Neural progenitor cell (in vitro differentiated cells): ENCODE measurements at places on chromosomes 5 and 9. TPM values are rescaled to one million over a fixed set of nuclear protein-coding genes. Genes with fewer than 3 reads are reported as not detected.
A peak's percentile ranks its signal among the peaks of the same experiment; 100 is the strongest.

DNA sequence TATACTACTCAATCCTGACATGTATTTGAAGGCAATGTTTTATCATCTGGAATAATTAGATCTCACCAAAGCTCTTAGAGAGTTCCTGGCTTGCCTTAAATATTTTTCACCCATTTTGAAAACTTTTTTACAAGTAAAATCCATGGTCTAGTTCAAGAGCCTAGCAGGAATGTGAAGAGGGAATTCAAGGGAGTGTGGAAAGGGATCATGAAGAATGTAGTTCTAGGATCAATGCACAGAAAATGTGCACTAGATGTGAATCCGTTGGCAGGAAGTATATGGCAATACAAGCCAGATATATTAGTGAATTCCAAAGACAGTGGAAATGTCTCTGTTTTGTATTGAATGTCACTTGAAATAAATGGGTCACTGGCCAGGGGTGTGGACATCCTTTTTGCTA is 167.9 kb upstream of the MOCS2 start:
- no peak overlapping the region for H3K4me3 ChIP-seq
- H3K4me1 ChIP-seq, result no peaks in the 10 kb centered on the region
- no peak for DNase-seq
- H3K36me3 ChIP-seq, result no peaks in the 10 kb centered on the region

DNA sequence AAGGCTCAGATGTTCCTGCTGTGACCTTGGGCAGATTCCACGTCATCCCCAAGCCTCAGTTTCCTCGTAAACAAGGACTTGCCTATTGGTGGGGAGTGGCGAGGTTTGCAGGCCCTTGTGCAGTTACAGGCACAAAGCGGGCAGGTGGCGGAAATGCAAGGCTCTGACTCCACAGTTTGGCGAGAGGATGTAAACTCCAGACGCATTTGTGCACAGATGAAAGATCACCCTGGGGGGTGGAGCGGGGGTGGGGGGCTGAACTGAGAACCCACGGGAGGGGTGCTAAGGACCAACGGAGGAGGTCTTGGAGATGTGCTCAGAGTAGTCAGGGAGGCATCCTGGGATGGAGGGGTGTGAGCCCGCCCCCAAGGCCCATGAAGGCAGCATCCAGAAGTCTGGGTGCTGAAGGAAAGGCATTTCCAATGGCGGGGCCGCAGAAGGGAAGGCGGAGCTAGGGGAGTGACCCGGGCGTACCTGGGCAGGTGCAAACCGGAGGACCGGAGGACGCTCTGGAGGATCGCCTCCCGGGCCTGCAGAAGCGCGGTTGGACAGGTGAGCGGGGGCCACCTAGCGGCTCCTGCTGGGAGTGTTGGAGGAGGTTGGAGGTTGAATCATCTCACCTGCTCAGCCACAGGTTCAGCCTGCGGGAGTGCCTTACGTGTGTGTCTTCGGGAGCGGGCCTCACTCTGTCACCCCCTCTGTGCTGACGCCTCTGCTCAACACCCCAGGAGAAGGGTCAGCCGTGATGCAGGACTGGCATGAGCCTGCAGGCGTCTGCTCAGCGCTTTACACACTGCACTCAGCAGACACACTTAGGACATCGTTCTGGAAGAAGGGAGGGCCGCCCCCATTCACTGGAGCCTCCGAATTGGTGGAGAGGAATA is 1.9 kb upstream of the FIBCD1 start:
- H3K4me3 ChIP-seq, result no peak overlapping the region
- no peaks in the 10 kb centered on the region for H3K36me3 ChIP-seq
- no peak overlapping the region for H3K27ac ChIP-seq
- DNase-seq, result peak; percentile 83
- H3K27me3 ChIP-seq, result peaks cover 58% of the 10 kb centered on the region
- peaks cover 21% of the 10 kb centered on the region for H3K4me1 ChIP-seq

The RNF145 gene
- total RNA-seq, result 65.2 and 80.0 TPM in 2 replicates

GRCh38 chr5:127431977-127432585 is 85.4 kb upstream of the PRRC1 start:
- DNase-seq, result no peak
- no peak overlapping the region for H3K27ac ChIP-seq
- peaks cover 27% of the 10 kb centered on the region for H3K4me1 ChIP-seq
- no peaks in the 10 kb centered on the region for H3K36me3 ChIP-seq
- H3K27me3 ChIP-seq, result no peaks in the 10 kb centered on the region
- H3K4me3 ChIP-seq, result no peak overlapping the region

- H3K27me3 ChIP-seq, result peaks cover 16% of the 10 kb centered on the region
- no peak overlapping the region for H3K4me3 ChIP-seq
- H3K27ac ChIP-seq, result no peak overlapping the region
- H3K36me3 ChIP-seq, result no peaks in the 10 kb centered on the region
Measured at GRCh38 chr5:167819406-167819805, 472.0 kb upstream of the WWC1 start.

DNA sequence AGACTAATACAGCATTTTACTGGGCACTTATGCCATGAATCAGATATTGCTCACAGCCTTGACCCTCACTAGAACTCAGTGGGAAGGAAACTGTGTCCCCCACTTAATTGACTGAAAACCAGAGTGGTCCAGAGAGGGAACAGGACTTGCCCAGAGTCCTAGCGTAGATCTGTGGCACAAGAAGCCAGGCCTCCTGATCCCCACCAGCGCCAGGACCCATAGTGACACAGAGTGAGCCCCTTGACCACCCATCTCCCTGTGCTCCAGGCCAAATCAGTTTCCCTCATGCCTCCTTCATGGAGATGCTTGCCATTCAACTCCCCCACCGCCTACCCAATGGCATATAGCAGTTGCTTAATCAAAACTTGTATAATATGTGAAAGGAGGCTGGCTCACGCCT is 8.3 kb downstream of the KIF12 start:
- H3K4me3 ChIP-seq, result no peak overlapping the region
- no peak for DNase-seq
- H3K36me3 ChIP-seq, result no peaks in the 10 kb centered on the region
- peaks cover 4% of the 10 kb centered on the region for H3K27me3 ChIP-seq
- H3K4me1 ChIP-seq, result no peaks in the 10 kb centered on the region
- no peak overlapping the region for H3K27ac ChIP-seq

The HMMR gene
- 144 and 225 TPM in 2 replicates for total RNA-seq

DNA sequence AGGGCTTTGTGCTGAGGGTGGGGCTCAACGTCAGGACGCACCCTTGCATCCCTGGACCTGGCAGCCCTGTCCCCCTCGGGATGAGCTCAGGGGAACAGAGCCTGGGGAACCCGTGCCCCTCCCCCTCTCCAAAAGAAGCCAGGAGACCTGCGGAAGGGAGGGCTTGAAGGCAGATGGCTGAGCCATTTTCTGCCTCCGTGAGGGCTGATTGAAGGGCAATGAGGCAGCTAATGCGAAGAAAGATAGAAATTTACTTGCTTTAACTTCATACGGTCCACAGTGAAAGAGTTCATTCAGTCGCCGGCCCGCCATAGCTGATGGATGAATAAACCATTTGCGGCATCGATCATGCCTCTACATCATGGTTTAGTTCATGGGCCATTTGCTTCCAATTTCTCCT is 28.8 kb downstream of the ASS1 start:
- no peaks in the 10 kb centered on the region for H3K27me3 ChIP-seq
- DNase-seq, result peak; percentile 70
- H3K4me3 ChIP-seq, result no peak overlapping the region

DNA sequence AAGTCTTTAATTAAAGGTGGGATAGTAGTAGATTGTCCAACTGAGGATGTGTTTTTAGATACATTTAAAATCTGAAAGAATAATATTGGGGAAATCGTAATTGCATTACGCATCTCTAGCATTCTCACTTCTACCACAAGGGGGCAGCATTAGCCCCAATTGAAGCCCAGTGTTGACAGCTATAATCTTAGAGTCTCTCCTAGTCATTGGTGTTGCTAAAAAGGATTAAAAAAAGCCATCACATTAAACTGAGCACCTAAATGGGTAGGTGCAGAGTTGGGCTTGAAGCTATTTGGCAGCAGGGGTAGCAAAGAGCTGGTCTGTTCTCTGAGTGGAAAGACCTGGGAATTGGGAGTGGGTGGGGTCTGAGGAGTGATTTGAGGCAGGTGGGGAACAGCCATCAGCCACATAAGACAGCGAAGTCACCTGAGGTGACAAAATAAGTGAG is 177.2 kb downstream of the OSTF1 start:
- H3K27ac ChIP-seq, result no peak overlapping the region
- no peaks in the 10 kb centered on the region for H3K4me1 ChIP-seq
